Cortex of kidney (tissue), 1 donor: ENCODE measurements at places on chromosomes 3 and 15.

DNA sequence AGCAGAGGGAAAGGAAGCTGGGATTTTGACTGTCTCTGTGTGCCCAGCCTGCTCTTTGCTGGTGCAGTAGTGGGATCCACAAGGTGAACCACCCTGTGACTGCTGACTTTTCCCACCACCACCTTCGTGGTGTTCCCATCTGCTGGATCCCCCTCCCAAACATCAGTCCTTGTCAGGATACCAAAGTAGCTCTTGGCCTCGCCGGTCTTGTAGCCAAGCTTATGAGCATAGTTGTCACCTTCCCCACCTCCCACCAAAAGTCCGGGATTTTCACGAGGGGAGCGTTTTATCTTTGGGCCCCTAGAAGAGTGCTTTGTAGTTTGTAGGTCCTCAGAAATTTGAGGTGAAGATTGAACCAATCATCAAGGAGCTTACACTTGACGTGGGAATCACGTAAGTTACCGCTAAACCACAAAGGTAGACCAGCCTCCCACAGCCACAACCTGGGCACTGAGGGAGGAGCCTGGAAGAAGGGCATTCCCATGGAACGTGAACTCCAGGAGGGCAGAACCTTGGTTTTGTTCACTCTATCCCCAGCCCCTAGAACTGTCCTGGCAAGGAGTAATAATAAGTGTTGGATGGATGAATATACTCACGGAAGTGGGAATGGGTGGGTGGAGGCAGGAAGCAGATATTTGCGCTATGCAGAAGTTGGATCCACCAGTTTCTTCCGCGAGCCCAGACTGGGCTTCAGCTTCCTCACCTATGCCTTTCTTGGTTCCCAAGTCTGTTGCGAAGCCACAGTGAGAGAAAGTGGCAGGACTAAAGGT, 814 bp upstream of the TEX264 start:
- no peak for DNase-seq

DNA sequence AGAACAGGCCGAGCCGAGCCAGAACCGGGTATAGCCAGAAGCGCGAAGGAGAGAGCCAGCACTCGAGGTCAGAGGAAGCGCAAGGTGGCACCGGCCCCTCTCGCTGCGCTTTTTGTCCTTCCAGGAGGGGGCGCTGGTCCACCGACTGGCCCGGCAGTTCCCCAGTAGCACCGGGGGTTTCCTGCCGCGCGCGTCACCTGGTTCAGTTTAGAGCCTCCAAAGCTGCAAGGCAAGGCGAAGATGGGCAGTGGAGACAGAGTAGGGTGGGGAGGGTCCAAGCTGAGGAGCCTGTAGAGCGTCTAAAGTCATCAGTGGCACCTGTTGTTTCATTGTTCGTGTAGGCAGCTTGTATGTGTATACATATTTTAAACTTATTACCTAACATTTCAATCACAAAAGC, 7.6 kb upstream of the NR2E3 start:
- DNase-seq: no peak

GRCh38 chr3:185082829-185083228, 70.0 kb downstream of the C3orf70 start:
- DNase-seq: no peak

DNA sequence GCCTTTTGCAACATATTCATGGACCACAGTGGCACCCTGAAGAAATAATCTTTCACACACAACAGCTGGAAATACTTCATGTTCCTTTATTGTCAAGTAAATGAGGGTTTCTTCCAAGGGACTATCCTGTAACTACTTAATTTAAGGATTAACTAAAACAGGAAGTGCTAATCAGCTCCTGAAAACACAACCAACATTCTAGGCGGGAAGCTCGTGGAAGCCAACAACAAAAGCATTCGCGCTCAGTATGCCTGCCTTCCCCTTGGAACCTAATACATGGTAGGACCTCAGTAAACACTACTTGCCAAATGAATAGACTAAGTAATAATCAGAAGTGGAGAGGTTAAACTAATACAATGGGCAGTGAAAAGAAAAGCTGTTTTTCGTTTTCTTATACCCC, 300.9 kb downstream of the RORA start:
- DNase-seq: no peak

DNA sequence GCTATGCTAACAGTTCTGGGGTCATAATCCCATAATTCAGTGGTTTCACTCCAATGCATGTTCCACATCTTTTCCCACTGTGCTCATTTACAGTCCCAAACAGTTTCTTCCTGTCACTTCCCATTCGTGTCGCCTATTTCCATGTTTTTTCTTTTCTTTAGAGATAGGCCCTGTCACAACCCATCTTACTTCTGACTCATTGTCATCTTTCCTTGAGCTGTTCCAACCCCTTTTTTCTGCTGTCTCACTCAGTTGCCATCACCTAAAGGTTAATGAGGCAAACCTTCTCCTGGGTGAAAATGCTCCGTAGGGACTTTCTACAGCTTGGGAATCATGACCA, 814.5 kb downstream of the VGLL3 start:
- no peak for DNase-seq

- DNase-seq: no peak
Measured at GRCh38 chr3:150429767-150430671, 21.9 kb downstream of the TSC22D2 start.

DNA sequence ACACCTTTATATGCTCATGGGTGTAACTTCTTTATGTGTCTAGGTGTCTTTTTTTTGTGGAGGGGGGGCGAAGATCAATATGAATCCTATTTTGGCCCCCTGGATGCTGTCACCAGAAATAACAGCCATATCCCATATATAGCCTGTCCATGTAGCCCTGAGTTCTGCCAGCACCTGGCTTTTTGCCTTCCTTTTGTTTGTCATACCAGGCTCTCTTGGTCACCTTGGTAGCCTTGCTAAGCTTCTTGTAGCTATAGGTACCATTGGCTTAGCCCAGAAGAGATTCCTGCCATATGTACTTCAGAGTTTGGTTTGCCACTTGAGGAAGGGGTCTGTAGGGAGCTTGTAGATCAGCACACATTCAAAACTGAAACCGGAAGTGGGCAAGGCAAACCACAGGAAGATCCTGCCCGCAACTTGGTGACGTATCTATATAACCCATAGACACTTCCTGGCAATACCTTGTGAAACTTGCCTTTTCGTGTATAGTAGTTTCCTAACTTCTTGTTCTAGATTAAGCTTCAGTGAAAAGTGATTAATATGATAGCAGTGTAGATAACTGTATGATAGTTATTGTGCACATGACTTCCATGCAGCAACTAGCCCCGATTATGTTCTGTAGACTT, 11.9 kb downstream of the RASA2 start:
- no peak for DNase-seq

- DNase-seq: no peak
Measured at GRCh38 chr3:194487289-194488054, 670 bp upstream of the ATP13A3 start.

- DNase-seq: no peak
Measured at GRCh38 chr15:88334436-88334835, 77.9 kb upstream of the NTRK3 start.

- DNase-seq: no peak
Measured at GRCh38 chr3:165202995-165203394, 6.8 kb upstream of the SLITRK3 start.

DNA sequence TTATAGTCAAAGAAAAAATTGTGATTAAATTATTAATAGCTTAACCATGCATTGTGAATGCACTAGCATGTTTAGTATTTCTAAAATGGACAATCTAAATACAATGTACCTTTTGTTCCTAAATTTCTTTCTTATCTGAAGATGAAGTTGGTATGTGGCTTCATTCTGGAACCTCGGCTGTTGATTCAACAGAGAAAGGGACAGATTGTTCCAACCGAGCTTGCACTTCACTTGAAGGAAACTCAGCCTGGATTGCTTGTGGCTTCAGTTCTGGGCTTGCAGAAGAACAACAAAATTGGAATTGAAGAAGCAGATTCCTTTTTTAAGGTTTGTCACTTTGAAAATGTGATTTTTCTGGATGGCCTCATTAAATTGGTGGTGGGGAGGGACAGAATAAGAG, 32.6 kb downstream of the HPS3 start:
- DNase-seq: no peak

DNA sequence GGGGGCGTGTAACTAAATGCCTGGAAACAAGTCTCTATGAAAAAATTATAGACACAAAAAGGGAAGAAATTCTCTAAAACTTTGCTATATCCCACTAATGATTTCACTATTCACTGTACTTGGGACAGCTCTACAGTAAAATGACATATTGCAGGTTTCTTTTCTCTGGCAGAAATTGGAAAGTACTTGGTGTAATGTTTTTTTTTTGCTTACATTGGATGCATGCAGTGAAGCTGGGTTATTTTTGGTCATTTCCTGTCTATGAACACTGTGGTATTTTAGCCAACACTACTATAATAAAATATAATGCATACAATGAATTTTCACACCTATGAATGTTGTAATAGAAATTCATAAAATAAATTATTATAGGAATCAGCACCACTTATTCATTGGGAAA, 109.7 kb downstream of the LRRC49 start:
- DNase-seq: no peak

DNA sequence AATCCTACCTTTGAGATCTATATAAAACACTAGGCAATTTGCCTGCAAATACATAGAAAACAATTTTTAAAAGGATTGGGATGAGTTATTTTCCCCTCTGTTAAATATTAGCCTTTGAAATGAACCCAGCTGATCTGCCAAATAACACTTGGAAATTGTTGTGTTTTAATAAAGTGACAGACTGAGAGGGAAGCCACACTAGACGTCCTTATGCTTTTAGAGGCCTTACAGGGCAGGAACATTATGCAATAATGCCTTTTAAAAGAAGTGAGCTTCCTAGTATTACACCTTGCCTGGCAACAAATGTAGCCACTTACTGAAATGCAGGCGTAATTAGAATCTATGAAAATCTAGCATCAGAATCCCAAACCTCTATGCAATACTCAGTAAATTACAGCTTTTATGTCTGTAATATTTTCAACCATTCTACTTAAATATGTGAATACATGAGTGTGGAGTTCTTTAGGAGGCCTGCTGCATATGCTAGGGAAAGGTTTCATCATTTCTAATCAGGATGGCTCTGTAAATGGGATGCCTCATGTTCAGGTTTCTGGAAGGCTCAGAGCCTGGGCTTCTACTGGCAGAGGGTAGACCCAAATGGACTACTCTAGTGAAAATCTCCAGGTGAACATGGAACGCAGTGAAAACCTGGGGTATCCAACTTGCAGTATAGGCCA, 20.3 kb downstream of the AGTR1 start:
- DNase-seq: no peak

DNA sequence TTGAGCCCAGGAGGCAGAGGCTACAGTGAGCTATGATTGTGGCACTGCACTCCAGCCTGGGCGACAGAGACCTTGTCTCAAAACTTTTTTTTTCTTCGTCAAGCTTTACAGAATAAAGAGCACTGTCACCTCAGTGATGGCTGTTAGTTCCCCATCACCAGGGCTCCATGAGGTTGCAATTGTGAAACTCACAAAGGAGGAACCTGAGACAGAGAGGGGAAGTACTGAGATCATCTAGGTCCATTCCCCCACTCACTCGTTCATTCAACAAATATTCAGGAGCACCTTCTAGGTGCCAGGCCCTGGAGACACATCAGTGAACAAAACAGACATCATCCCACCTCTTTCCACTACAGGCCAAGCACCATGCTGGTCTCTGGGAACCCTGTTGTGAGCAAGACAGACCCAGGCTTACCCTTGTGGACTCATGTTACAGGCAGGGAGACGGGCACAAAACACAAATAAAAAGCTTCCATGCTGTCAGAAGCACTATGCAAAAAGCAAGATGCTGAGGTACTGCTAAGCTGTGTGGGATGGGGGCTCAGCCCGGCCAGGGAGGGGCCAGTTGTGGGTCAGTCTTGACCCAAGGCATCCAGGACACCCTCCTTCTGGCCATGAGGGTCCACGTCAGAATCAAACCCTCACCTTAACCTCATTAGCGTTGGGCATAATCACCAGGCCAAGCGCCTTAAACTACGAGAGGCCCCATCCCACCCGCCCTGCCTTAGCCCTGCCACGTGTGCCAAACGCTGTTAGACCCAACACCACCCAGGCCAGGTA, 2.1 kb upstream of the RHO start:
- no peak for DNase-seq

- no peak for DNase-seq
Measured at GRCh38 chr3:15295506-15295905, 36.9 kb downstream of the SH3BP5 start.

GRCh38 chr3:101898752-101899169, 49.4 kb downstream of the NFKBIZ start:
- no peak for DNase-seq

- DNase-seq: no peak
Measured at GRCh38 chr3:104279617-104280016, 1087.1 kb upstream of the ALCAM start.

DNA sequence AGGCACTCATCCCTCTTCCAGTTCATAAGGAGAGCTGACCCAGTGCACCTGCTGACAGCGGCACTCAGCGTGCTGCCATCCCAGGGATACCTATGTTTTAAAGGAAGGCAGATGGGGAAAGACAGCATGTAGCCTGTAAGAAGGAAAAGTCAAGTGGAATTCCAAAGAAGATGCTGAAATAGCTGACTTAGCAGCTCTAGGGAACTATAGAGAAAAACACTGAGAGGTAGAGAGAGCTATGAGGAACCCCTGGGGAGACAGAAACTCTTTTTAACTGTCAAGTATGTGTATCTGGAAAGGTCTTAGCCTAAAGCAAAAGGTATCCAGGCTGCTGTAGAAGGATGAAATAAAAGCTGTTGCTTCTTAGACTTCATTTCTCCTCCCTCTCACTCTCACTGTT, 113.4 kb upstream of the BCL6 start:
- no peak for DNase-seq

DNA sequence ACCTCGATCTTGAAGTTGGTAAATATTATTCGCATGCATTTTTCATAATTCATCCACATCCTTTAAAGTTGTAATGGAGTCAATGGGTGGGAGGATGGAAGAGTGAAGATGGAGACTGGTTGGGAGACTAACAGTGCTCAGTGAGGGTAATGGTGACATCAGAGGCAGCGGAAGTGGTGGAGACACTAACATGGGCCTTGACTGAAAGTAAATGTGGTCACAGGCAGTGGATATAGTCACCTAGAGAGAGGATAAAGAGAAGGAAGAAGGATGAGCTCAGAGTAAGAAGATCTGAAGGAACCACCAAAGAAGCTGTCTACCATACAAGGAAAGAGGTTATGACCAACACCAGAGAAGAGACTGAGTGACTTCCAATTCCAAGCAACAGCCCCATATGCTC, 281.6 kb upstream of the STT3B start:
- no peak for DNase-seq

DNA sequence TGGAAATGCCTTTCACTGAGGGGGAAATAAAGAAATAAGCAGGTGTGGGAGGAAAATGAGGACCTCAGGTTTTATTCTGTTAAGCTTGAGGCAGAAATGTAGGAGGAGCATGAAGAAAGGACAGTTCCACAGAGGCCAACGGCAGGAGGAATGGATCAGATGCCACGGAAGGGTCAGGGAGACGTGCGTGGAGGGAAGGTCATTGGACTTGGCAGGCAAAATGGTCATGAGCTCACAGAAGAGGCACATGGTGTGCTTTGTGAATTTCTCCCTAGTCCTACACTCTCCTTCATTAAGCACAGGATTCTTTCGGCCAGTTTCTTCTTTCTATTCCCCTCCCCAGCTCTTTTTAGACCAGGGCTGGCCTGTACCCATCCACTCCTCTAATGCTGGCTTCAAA, 32.5 kb upstream of the THSD4 start:
- DNase-seq: no peak
